ENCODE measurements at places on chromosomes 13 and 19.

GRCh38 chr13:40031031-40031430 lies 375.6 kb downstream of the COG6 start:
- DNase-seq = no peak

- no peak for DNase-seq
Measured at GRCh38 chr13:59332966-59333365, 830.8 kb downstream of the DIAPH3 start.

GRCh38 chr13:111359930-111360329 lies 39.5 kb downstream of the TEX29 start:
- no peak for DNase-seq

DNA sequence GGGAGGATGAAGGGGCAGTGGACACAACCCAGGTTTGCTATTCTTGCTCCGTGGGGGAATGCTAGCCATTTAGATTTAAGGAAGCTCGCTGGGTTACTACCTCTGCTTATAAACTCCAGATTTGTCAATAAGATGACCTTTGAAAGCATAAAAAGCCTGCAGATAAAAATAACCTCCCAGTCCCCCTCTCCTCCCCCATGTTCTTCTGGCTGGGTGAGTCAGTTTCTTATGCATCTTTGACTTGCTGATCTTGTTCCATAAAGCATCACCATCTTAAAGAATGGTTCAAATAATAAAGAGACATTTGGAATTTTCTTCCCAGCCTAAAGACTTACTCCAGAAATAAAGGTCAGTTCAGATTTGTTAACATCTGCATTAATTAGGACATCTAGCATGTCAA lies 118.3 kb upstream of the RNF113B start:
- no peak for DNase-seq

DNA sequence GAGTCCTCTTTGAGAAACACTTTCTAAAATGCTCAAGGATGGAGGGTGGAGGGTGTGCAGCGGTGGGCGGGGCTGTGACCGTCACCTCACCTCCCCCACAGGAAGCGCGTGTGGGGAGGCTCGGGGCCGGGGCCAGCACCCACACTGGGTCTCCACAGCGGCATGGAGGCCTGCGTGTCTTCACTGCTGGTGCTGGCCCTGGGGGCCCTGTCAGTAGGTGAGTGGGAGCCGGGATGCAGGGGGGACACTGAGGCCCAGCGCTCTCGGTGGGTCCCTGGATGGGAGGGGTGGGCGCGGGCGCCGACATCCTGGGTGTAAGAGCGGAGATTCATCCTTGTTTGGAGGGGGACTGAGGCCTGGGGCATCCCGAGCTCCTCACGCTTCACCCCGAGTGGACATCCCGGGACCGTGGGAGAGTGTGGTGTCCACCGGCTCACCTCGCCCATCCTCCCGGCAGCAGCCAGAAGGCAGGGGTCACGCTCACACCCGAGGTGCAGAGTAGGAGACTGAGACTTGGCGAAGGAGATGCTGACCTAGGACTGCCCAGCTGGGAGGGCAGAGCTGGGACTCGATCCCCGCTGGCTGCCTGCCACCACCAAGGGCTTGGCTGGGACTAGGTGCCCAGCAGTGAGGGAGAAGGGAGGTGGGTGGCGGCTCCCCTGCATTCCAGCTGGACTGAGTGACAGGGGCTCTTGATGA lies at the start of gene GZMM:
Gene GZMM, plus strand, starts transcription at position 144 of the 699 bp plus-strand sequence. Its CDS starts 19 bp downstream, at position 163.
- DNase-seq = no peak

DNA sequence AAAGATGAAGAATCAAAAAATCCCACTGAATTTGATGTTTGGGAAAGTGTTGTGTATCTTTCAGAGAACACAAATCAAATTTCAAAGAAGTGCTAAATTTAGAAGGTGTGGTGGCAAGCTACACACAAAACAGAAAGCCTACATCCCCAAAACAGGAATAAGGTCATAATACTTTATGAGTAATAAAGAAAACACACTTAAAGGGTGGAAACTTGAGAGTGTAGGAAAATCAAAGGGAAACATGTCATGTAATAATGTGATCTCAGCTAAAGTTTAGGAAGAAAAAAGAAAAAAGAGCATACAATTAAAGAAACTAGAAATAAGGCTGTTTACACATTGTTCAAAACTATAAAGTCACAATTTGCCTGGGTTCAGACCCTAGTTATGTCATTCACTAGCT lies 668.7 kb downstream of the PCDH17 start:
- DNase-seq = no peak

DNA sequence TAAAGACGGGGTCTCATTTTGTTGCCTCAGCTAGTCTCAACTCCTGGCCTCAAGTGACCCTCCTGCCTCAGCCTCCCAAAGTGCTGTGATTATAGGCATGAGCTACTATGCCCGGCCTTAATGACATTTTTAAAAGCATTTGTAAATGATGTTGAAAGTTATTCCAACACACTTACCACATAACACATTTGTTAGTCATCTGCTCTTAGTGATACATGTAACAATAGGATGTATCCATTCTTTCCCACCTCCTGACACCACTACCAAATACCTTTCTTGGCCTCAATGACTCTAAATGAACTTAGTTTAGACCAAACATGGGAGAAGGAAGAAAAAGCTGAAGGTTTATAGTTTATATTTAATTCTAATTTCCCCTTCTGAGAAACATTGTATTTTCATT lies 59.8 kb upstream of the MEDAG start:
- peak; percentile 53 for DNase-seq

- DNase-seq = no peak
Measured at GRCh38 chr13:97853550-97853949, 99.9 kb upstream of the IPO5 start.

- DNase-seq = no peak
Measured at GRCh38 chr19:28841531-28841930, 371.4 kb downstream of the UQCRFS1 start.

DNA sequence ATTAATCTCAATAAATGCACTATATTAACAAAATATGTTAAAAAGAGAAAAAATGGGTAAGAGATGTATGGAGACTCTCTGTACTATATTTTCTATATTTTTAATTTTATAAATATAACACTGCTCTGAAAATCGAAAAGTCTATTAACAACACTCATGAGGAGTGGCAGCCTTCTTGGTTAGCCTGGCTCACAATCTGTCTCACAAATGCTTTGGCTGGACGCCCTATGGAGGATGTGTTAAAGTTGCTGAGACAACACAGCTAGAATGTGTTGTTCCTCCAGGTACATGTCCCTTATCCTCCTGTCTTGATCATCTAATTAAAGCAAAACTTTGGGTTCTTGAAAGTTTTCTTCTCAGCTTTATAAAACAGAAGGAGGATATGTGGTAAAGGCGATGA lies 396.6 kb upstream of the PCDH20 start:
- no peak for DNase-seq

- DNase-seq = peak; percentile 73
Measured at GRCh38 chr13:25752957-25753551, 298.8 kb downstream of the SHISA2 start.

DNA sequence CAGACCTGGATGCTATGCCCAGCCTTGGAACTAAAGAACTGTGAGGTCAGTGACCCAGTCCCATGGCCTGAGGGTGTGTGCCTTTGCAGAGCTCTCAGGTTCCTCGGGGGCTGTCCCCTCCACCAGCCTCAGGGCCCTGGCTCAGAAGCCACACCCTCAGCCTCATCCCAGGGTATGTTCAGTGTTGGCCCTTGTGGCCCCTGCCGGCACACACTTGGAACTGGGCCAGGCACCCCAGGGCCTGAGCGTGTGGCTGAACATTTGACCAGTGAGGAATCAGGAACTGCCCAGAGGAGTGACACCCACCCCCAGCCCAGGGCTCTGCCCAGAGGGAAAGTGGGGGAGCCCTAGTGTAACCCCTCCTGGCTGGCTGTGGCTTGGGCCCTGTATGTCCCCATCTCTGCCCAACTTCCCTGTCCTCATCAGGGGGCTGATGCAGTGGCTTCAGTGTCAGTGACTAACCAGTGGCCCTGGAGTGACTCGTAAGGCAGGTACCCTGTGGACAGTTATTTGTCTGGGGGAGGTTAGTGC lies 10.0 kb downstream of the NKPD1 start:
- no peak for DNase-seq

DNA sequence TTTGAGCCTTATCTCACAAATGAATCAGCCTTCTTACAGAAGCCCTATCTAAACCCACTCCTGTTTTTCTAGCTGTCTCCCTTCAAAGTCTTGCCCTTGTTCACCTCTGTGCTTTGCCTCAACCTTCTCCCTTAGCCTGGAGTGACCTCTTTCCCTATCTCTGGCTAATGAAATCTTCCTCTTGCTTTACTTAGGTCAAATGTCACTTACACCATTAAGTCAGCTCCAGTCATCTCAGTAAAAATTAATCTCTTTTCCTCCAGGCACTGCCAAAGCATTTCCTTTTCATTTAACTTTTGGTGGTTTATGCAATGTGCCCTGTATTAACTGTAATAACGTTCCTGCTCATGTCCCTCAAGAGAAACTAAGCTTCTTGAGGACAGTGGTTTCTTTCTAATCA lies 596.5 kb upstream of the MIR17HG start:
- DNase-seq = no peak

DNA sequence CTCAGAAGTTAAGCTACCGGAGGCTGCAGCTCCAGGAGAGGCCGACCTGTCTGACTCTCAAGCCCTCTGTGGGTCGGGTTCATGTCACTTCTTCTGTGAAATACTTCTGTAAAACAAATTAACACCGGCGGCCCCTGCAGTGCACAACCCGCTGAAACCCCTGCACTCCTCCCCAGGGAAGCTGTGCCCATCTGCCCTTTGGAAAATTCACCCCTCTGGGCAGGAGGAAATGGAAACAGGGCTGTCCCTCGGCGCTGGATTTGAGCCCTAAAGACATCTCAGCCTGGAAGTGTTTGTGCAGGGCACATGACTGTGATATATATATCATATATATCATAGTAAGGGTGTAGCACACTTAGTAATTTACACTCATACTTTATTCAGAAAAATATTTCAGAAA lies 415.3 kb downstream of the IRS2 start:
- DNase-seq = no peak

GRCh38 chr13:111790621-111791020 lies 276.3 kb upstream of the SOX1 start:
- DNase-seq = no peak
